ENCODE measurements at places on chromosomes 2 and 18.

GRCh38 chr2:169653636-169654035 is 40.6 kb downstream of the CFAP210 start:
- DNase-seq: no peak

DNA sequence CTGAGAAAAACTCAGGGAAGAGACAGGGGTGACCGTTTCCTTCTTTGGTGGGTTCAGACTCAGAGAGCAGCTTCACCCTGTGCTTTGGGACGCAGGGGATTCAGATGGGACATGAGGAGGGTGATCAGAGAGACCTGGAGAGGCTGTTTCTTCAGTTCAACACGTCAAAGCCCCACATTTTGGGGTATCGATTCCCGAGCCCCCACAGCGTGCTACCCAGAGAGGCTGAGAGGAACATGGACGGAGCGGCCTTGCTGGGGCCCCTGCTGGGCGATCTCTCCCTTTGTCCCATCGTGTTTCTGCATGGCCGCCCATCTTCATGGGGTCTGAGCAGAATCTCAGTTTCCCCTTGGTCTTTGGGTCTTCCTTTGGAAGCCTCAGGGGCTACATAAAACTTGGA is 38.2 kb upstream of the PXDN start:
- DNase-seq: no peak

DNA sequence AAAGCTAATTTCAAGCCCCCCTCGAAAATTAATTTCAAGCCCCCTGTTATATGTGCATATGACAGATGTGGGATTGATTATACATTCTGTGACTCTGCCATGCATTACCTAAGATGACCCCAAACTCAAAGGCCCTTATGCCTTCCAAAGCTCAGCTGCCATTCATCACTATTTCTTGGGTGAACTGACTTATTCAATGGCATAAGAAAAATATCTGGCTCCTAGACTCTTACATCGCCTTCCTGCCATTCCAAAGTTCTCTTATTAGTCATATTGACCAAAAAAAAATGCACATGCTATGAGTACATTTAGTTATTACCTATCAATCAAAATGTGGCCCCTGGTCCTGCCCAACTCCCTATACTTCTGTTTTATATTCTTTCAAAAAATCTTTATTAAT is 291.8 kb upstream of the CHAC2 start:
- no peak for DNase-seq

GRCh38 chr2:174951745-174952144 is 53.4 kb downstream of the CHN1 start:
- no peak for DNase-seq

DNA sequence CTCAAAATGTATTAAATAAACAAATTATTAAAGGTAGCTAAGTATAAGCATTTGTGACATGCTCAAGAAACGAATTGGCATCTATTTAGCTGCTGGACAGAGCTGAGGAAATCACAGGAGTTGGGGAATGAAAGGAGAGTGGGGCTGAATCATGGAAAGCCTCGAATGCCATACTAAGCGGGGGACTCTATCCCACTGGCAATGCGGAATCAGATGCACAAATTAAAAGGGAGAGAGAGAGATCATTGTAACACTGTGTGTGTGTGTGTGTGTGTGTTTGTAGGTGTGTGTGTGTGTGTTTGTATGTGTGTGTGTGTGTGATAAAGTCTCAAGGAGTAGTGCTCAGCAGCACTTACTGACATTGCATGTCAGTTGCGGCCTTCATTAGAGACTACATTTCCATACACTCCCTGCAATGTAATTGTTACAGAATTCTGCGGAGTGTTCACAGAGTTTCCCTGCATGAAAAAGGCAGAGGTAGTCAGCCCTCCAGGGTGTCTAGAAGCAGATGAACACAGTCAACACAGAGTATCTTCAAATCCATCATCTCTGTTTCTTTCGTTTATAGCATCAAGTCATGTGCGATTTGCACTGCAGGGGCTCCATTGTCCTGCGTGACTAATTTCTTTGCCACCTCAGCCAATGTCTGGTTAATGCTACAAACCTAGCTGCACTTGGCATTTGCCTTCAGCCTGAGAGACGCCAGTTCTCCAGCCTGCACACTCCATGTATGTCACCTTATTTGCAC is 111.7 kb upstream of the CYRIA start:
- DNase-seq: no peak

DNA sequence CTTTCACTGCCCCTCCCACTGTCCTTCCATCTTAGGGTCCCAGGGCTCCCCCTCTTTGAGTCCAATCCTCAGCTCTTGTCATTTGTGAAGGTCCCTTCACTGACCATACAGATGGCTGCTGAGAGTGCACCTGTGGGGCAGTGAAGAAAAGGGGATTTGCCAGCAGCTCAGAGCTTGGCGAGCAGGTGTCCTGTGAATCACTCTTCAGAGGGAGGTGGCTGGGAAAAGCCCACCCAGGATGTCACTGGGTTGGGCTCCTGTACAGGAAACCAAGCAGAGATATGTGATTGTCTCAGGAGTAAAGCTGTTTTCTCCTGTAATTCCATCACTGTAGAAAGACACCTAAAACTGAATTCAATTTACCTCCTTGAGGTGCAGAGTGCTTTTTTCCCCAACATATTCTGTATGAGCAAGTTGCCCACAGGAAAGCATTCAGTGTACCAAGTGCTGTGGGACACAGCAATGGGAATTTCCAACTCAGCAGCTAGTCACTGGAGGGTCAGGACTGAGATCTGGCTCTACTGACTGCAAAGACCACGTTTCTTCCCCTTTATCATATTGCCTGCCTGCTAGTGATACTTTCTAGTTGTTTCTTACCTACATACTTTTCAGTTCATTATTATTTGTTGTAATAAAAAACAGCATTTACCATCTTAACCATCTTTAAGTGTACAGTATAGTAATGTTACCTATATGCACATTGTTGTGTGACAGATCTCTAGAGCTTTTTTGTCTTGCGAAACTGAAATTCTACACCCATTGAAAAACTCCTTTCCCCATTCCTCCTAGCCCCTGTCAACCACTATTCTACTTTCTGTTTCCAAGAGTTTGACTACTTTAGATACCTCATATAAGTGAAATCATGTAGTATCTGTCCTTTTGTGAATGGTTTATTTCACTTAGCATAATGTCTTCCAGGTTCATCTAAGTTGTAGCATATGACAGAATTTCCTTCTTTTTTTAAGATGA is 239.1 kb downstream of the TSN start:
- DNase-seq: no peak

GRCh38 chr2:157329524-157329923 is 3.9 kb upstream of the ERMN start:
- DNase-seq: no peak

- no peak for DNase-seq
Observed at GRCh38 chr2:240458900-240459391, 23.5 kb downstream of the GPC1 start.

DNA sequence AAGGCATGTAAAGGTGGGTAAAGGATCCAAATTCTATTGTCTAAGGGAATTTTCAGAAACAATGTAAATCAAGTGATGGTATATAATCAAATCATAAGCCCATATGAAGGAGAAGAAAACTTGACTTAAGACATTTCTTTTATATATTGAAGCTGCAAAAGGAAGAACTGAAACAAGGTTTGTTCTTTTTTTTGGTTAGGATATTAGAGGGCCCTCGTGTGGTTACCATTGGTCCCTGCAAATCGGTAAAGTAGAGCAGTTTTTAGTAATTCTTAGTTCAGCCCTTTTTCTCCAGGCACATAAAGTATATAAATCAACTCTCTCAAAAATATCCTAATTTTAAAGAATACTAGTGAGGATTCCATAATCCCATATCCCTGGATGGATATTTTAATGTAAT is 105.6 kb upstream of the STK17B start:
- DNase-seq: no peak

GRCh38 chr2:75545387-75545786 is 15.4 kb downstream of the EVA1A start:
- DNase-seq: no peak

- DNase-seq: no peak
Observed at GRCh38 chr2:39435234-39435633, 1.9 kb downstream of the MAP4K3 start.

DNA sequence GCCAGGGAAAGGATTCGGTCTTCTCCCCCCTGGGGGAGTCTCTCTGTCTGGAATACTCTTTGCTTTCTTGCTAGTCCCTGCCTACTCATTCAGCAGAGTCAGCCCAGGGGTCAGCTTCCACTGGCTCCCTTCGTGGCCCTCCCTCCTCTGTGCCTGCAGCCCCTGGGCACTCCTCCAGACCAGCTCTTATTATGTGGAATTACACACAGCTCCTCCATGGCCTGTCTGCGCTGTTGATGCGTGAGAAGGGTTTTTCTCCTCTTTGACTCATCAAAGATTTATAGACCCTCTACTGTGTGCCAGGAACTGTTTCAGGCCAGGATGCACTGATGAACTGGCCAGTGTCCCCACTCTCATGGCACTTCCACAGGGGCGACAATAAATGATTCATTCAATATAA is 44.4 kb downstream of the ST8SIA5 start:
- no peak for DNase-seq

- no peak for DNase-seq
Observed at GRCh38 chr2:39264733-39265132, 21.0 kb upstream of the CDKL4 start.

DNA sequence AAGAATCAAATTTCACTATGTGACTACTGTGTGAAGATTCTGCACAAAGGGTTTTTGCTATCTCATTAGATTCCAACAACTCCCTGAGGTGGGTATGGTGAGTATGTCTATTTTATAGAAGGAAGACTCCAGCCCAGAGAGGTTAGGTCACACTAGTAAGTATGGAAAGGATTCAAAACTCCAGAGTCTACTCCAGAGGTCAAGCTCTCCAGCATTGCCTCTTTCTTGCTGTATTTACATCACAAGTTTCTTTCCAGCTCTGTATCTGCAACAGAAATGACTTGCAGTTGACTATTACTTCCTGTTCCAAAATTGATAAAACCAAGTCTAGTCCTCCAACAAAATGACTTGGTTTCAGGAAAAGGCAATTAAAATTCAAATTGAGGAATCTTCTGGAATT is 2.1 kb downstream of the COL4A4 start:
- DNase-seq: no peak

- DNase-seq: no peak
Observed at GRCh38 chr18:9705183-9705829, 2.8 kb upstream of the RAB31 start.

DNA sequence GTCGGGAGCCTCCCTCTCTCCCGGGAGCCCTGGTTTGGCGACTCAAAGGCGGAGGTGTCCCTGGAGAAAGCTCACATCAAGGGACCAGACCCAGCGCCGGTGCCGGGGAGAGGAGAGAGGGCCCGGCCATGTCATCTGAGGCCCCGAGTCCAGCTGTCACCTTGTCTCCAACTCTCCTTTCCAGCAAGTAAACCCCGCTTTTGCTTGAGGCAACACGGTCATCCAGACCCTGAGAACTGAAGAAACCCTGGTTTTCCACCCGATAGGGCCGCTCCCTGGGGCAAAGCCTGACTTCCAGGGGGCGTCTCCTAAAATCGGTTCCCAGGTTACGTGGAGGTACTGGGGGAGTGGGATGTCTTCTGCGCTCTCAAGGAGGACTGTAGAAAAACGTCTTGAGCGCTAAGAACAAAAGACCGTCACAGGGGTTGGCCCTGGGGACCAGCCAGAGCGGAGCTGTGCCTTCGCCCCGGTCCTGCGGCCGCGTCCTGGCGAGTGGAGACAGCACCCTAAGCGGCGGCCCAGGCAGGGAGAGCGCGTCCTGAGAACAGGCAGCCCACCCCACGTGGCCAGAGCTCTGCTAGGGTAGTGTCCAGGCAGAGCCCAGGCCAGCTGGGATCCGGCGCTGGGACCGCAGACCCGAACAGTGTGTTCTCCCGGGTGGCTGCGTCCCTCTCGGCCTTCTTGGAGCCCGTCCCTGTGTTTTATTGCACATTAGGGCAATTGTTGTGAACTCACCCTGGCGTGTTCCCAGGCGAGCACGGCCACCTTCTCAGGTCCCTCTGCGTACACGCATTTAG is 55.7 kb downstream of the TMEM18 start:
- no peak for DNase-seq

GRCh38 chr18:11981192-11981542 is at the start of gene IMPA2:
Gene IMPA2 (plus strand): TSS chr18:11981507. CDS start chr18:11981670, 163 bp downstream.
- peak; percentile 91 for DNase-seq

DNA sequence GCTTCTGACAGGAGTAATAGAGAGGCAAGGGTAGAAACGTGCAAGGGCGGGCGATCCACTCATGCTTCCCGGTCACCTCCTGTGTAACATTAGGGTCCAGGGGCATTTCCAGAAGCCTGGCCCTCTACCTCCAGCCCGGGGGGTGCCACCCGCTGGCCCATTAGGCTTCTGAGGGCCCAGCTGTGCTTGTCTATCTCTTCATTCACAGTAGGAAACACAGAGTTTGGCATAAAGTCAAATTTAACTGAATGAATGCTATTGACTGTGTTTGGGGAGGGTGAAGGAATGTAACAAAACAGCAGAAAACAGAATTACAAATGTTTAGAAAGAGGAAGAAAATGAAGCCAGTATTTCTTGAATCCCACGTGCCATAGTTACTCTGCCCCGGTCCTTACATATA is 112.4 kb upstream of the SLC66A3 start:
- DNase-seq: no peak
